ENCODE measurements at places on chromosomes 1 and 21. TPM values are rescaled to one million over a fixed set of nuclear protein-coding genes. Genes with fewer than 3 reads are reported as not detected.

- DNase-seq = no peak
Observed at GRCh38 chr1:67710417-67710816, 25.4 kb downstream of the GADD45A start.

- DNase-seq = no peak
Observed at GRCh38 chr21:33403786-33404585, 773 bp downstream of the IFNGR2 start.

- no peak for DNase-seq
Observed at GRCh38 chr1:33130297-33130696, 49.3 kb downstream of the AZIN2 start.

DNA sequence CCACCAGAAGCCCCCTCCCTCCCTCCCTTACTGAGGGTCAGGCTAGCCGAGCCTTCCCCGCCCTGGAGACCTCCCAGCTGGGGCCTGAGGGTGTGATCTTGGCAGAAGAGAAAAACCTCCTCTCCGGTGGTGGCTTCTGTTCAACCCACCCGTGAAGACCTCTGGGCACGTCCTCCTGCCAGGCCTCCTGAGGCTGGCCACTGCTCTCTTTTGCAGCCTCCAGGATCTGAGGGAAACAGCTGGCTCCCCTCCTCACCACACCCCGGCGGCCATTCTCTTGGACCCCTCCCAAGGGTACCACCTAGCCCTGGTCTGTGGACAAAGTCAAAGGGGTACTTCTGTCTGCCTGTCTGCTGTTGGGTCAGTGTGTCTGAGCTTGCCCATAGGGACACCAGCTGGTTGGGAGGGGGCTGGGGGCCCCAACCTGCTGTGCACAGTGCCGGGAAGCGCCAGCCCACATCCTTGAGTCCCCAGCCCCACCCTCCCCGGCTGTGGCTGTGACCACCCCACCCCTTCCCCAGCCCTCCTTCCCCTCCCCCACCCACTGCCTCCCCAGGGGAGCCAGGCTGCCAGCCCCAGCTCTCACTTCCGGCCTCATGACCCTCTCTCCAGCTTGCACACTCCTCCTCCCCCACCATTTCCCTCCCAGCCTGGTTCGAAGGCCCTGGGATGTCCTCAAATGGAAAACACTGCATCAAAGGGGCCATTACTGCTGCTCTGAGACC lies 48.1 kb downstream of the AHDC1 start:
- DNase-seq = no peak

GRCh38 chr1:25022361-25023189 lies 92.5 kb upstream of the RUNX3 start:
- DNase-seq = no peak

GRCh38 chr1:185694081-185694480 lies 40.1 kb upstream of the HMCN1 start:
- no peak for DNase-seq

- DNase-seq = peak; percentile 32
Observed at GRCh38 chr1:201335174-201335870, 42.2 kb downstream of the TNNT2 start.

The FAM72B gene
- total RNA-seq = 1.3 TPM

GRCh38 chr1:18198260-18198659 lies 90.7 kb downstream of the IGSF21 start:
- no peak for DNase-seq

- no peak for DNase-seq
Observed at GRCh38 chr1:46412893-46413595, 18.9 kb downstream of the FAAH start.

- no peak for DNase-seq
Observed at GRCh38 chr1:223704921-223705878, 7.1 kb upstream of the CAPN2 start.

DNA sequence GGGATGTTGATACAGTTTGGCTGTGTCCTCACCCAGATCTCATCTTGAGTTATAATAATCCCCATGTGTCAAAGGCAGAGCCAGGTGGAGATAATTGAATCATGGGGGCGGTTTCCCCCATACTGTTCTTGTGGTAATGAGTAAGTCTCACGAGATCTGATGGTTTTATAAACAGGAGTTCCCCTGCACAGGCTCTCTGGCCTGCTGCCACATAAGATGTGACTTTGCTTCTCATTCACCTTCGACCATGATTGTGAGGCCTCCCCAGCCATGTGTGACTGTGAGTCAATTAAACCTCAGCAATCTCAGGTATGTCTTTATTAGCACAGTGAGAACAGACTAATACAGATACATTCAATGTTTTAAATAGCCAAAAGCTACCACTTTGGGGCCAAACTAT lies 41.1 kb downstream of the SLC35F3 start:
- DNase-seq = no peak

The STIL gene
- total RNA-seq = 5.0 TPM

The DCST1 gene
- not detected for total RNA-seq

DNA sequence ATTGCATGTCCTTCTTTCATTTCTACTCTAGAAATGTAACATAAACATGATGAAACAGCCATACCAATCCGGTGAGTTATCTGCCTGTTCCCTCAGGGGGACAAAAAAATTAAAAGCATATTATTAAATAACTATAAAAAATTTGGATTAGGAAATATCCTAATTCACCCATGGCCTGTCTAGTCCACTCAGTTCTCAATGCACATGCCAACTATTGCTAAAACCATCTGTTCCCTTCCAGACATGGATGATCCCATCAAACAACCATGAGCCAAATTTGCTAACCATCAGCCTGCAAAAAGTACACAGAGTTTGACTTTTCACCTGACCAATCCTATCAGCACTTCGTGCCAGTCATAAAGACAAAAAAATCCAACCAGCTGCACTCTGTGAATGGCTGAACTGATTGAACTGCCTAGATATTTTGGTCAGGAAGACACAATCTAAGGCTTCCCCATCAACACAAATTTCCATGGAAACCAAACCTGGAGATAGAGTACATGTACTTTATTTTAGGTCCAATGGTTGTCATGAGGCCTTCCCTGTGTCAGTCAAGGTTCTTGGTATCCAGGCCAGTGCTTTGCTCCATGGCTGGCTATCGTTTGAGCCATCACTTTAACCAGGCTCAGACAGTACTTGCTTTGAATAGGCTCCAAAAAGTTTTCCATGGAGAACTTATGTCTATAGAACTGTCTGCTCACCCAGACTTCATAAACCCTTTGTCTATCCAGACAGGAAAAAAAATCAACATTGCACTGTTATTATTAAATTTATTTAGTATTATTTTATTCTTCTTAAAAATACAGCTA lies 570.8 kb downstream of the LTN1 start:
- no peak for DNase-seq

GRCh38 chr1:28579401-28579800 lies 12.7 kb upstream of the RAB42 start:
- no peak for DNase-seq

The SLAMF6 gene
- not detected for total RNA-seq

The UBE2U gene
- not detected for total RNA-seq

GRCh38 chr21:14313300-14313699 lies 69.6 kb downstream of the HSPA13 start:
- DNase-seq = no peak

- DNase-seq = no peak
Observed at GRCh38 chr1:12010746-12011570, 8.3 kb upstream of the MIIP start.

GRCh38 chr1:35171579-35171978 lies 21.4 kb downstream of the SFPQ start:
- DNase-seq = no peak

GRCh38 chr1:159015440-159015909 lies 5.8 kb downstream of the IFI16 start:
- no peak for DNase-seq

DNA sequence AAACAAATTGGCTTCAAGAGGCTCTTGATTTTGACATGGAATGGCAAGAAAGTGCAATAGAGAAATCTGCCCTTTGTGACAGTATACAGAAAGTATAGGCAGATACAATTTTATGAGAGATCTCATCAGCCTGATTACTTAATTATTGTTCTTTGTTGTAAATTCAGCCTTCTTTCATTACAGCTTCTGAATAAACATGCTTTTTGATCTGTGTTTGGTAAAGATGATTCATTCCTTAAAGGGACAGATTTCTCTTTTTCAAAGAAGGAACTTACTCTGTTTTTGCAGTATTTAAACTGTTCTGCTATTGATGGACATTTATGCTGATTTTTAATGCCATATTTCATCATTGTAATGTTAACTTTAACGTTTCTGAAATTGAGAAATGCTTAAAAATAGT lies 13.7 kb upstream of the MPC2 start:
- no peak for DNase-seq

DNA sequence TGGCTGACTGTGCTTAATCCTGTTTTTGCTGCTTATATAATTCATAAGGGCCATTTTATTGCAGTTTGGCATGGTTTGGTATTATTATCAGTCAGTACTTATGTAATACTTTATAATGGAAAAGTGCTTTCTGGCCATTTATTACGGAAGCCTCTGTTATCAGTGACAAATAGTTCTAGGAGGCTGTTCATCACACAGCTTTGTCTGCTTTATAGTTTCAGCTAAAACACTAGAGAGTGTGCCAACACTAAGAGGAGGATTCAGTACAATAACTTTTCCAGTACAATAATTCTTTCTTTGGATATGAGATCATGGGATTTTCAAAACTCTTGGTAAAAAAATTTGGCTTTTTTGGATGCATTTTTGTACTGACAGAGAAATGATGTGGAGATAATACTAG lies 102.9 kb upstream of the PTGFR start:
- DNase-seq = no peak

DNA sequence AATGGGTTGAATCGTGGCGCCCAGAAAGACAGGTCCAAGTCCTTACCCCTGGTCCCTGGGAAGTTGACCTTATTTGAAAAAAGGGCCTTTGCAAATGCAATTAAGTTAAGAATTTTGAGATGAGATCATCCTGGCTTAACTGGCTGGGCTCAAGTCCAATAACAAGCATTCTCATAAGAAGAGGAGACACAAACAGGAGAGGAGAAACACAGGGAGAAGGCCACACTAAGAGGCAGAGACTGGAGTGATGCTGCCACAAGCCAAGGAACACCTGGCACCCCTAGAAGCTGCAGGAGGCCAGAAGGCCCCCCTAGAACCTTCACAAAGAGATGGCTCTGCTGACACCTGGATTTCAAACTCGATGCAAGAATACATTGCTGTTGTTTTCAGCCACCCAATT lies 44.6 kb downstream of the PDPN start:
- DNase-seq = no peak
